ENCODE measurements at places on chromosomes 1 and 21.

GRCh38 chr1:100511058-100511457 is 26.9 kb upstream of the GPR88 start:
- peak; percentile 93 for DNase-seq

- DNase-seq = no peak
Measured at GRCh38 chr1:203072911-203073310, 12.9 kb downstream of the MYOG start.

DNA sequence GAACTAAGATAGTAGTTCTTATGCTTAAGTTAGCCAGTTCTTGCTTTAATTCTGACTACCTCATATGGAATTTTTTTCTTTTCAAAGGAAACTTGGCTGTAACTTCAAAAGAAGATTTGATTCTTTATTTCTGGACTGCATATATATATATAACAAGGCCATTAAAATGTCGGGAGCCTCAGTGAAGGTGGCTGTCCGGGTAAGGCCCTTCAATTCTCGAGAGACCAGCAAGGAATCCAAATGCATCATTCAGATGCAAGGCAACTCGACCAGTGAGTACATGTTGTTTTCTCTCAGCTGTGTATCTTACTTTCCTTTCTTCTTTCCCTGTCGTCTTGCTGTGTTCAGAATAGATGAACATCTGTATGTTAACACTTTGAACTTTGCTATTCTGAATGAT is 21.8 kb downstream of the KIF1B start:
- no peak for DNase-seq

- no peak for DNase-seq
Measured at GRCh38 chr1:62922006-62922405, 138.1 kb downstream of the ATG4C start.

DNA sequence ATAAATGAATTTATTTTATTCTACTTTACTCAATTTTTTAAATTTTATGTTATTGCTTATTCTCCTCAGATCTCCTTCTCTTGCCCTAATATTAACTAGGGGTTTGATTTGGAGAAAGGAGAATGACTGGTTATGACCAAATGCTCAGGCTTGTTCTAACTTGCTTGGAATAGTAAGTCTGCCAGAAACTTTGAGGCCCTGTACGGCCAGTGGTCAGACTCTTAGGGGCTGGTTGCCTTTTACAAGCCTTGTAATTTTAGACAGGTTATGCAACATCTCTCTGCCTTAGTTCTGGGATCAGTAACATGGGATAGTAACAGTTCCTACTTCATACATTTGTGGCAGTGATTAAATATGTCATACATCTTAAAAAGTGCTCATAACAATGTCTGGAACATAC is 279.5 kb downstream of the DUSP10 start:
- DNase-seq = no peak

DNA sequence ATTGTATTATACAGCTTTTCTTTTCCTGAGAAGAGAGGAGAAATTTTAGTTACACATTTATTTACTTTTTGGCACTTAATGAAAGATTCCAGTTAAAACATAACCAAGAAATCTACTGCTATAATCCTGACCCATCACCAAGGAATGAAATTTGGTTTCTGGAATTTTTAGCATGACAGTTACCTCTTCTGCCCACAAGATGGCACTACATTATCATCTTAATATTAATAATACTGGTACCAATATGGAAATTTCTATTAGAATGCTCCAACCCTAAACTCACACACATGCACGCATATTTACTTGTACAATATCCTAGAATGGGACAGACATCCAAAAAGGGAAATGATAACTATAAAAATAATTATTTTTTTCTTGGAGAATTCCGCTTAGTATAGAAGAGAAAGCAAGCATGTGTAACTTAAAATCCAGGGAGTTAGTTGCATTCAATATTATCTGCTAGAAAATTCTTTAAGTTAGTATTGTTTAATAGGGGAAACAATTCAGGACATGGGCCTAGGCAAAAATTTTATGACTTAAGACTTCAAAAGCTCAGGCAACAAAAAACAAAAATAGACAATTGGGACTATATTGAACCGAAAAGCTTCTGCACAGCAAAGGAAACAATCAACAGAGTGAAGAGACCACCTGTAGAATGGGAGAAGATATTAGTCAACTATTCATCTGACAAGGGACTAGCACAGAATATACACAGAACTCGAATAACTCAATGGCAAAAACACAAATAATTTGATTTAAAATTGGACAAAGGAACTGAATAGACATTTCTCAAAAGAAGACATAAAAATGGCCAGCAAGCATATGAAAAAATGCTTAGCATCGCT is 37.4 kb downstream of the MAP3K21 start:
- DNase-seq = peak; percentile 8

- peak; percentile 42 for DNase-seq
Measured at GRCh38 chr1:26539722-26540121, 10.2 kb downstream of the RPS6KA1 start.

GRCh38 chr1:54982739-54983138 is 2.3 kb downstream of the TMEM61 start:
- no peak for DNase-seq

DNA sequence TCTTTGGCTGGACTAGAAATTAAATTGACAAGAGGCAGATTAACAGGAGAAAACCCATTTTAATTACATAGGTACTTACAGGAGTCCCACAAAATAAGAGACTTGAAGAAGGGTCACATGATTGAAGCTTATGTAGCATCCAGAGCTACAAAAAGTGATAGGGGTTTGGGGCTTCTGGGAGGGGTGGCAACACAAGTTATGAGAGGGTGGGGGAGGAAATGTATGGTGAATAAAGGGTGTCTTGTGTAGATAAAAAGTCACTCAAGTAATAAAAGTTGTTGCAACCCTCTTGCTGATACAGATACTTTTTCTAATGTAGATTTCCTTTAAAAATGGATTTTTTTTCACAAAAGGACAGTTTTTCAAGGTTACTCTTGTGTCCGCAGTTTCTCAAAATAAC is 24.0 kb downstream of the USP25 start:
- no peak for DNase-seq

DNA sequence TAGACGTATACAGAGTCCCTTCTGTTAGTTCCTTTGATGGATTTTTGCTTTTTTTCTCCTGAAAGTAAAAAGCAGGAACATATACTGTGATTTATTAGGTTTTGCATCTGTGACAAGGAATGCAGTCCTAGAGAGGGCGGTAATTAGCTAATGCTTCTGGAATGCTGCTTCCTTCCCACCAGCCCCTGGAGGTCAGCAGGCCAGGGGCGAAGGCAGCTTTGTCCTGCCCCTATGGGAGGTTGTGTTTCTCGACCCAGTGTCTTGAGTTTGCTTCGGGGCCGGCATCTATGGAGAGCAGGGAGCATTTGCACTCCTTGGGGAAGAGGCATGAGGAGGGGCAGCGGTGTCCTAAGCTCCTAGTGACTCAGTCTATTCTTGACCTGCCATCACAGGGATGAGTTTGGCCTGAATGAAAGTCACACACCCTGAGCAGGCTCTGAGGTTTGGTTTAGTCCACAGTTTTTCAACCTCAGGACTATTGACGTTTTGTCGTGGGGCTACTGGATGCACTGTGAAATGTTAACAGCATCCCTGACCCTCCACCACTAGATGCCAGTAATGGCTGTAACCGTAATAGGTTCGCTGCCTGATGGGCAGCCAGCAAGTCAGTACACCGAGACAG is 85.0 kb upstream of the KCNJ15 start:
- DNase-seq = no peak

- DNase-seq = no peak
Measured at GRCh38 chr1:41400225-41400624, 39.0 kb downstream of the FOXO6 start.

DNA sequence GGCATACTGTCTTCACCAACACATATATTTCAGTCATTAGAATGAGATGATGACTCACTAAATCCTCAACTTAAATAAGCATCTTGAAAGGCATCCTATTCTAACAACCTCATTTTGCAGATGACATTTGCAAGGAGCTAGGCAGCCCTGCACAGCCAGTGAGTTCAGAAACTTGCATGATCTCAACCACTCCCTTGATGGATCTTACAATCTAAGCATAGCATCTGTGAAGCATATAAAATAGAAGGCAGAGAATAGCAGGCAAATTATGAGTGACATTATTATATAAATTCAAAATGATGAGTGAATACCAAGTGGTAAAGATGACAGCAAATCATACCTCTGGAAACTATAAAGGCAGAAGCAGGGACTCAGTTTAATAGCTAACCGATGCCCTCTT is 31.6 kb downstream of the KRTAP20-3 start:
- DNase-seq = no peak

DNA sequence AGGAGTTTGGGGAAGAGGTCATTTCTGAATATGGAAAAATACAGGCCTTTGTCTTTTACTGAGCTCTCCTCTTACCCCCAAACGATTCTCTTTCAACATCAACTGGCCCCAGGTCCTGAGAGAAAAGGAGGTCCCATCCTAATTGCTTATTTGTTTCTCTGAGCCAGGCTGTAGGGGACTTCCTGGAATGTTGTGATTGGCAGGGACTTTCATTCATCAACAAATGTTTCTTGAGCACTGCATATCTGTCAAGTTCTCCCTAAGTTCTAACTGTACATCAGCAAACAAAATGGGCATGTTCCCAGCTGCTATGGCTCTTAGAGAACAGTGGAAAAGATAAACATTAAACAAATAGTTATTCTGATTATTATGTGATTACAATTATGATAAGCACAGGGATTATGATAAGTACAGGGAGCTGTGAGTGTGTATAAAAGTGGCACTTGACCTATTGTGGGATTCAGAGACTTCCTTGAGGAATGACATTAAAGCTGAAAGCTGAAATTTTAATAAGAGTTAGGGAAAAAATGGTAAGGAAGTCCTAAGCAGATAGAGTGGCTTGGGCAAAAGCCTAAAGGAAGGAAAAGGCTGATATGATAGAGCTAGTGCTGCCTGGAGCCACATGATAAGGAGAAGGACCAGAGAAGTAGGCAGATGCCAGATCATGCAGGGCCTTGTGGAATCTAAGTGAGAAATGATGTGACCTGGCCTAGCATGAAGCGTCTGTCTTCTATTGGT is 11.6 kb downstream of the GPX7 start:
- no peak for DNase-seq

DNA sequence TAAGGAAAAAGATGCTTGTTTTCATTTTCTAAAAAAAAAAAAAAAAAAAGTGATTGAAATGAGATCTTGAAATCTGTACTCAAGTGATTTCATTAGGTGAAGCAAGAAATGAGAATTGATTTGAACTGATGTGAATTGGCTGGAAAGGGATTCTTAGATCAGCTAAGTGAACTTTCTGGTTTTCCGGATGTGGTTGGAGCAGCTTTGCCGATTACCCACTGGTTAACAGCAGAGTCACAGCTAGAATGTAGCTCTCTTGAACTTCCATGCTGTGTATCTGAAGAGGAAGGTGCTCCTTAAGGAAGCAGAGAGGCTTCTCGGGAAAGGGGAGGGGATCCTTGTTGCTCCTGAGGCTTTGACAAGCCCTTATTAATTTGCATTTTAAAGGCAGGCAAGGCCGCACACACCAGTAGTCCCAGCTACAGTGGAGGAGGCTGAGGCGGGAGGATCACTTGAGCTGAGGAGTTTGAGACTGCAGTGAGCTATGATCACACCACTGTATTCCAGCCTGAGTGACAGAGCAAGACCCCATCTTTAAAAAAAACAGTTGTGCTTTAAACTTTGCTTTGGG is 28.7 kb upstream of the PWP2 start:
- no peak for DNase-seq

GRCh38 chr21:32921632-32922230 is 104.0 kb upstream of the OLIG2 start:
- DNase-seq = peak; percentile 41

- DNase-seq = no peak
Measured at GRCh38 chr1:94819238-94819944, 766 bp upstream of the SLC44A3 start.

DNA sequence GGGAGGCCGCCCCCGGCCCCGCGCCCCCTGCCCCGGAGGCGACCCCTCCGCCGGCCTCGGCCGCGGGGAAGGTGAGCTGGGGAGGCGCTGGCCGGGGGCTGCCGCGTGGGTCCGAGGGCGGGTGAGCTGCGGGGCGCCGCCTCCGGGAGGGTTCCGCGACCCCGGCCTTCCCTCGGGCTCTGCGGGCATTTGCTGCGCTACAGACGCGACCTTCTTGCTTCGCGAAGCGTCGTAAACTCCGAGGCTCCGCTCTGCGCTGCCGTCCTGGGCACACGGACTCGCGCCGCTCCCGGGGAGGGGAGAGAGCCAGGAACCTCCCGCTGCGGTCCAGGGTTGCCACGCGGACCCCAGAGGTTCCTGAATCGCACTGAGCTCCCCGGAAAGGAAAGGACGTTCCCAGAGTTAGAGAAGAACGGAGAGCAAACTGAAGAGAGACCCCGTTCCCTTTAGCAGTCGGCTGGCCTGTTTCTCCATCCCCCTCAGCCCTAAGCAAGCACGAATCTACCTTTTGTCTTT is 345 bp downstream of the SLX9 start:
- peak; percentile 35 for DNase-seq

DNA sequence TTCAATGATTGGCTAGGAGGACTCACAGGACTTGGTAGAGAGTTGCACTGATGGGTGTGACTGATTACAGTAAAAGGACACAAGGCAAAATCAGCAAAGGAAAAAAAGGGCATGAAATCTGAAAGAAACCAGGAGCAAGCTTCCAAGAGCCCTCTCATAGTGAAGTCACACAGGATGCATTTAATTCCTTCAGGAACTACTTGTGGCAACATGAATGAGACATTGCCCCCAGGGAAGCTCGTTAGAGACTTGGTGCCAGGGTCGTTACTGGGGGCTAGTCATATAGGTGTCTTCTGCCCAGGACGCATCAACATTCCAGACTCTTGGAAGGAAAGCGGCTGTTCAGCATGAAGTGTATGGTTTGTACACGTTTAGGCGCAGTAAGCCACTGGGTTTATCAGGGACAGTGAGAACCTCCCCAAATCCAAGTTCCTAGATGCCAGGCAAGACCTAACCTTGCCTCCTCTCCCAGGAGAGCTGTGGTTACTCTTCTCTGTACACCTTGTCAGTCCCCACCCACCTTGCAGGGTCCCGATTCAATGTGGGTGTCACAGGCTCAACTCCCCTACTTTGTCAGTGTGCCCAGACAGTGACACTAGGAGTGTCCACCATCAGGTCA is 26.0 kb upstream of the C2CD2 start:
- no peak for DNase-seq
